ENCODE measurements at places on chromosomes 1 and 21.

GRCh38 chr21:38669186-38669585, 136.5 kb upstream of the ETS2 start:
- DNase-seq = peak; percentile 12

GRCh38 chr1:5938101-5938646, 54.1 kb downstream of the NPHP4 start:
- DNase-seq = no peak

GRCh38 chr1:202982715-202983430, 15.8 kb upstream of the CYB5R1 start:
- no peak for DNase-seq

DNA sequence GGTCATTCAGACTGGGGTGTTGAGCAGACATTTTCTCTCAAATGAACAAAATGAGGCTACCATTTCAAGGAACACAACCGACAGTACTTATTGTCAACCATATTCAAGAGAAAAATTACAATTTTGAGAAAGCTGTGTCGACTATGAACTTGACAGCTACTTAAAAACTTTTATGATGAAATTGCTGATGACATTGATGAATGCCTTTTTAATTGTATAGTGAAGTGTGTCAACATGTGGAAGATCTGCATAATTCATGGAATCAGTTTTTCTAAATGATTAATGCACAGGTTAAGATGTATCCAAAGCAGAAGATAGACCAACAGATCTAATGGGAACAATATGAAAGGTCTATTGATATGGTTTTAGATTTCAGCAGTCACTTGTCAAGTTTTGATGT, 34.6 kb upstream of the DARS2 start:
- DNase-seq = no peak

DNA sequence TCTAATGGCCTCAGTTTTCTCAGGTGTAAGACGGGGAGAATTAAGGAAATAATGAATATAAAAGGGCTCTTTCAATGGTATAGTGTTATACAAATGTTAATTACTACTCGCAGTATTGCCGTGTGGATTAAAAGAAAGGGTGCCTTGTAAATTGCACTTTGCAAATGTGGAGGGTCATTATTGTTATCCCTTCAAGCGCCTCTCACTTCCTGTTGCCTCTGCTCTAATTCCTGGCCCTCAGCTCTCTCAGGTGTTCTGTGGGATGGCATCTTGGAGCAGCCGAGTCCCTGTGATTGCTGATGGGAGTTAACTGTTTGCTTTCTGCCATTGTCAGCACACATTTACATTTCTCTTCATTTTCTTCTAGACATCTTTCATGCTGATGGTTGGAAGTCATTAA, 7.1 kb upstream of the S100A11 start:
- DNase-seq = no peak

DNA sequence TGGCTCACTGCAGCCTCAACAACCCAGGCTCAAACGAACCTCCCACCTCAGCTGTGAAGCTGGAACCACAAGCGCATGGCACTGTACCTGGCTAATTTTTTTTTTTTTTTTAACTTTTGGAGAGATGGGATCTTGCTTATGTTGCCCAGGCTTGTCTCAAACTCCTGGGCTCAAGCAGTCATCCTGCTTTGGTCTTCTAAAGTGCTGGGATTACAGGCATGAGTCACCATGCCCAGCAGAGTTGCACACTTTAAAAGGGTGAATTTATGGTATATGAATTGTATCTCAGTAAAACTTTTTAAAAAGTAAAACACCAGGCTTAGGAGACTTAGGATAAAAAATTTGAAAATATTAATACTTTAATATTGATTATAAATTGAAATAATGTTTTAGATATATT, 99.1 kb downstream of the CLEC20A start:
- DNase-seq = no peak

GRCh38 chr1:86156566-86157455, at the start of gene COL24A1:
Gene COL24A1 (minus strand): TSS chr1:86156772. CDS start chr1:86156396, 376 bp downstream.
- no peak for DNase-seq

DNA sequence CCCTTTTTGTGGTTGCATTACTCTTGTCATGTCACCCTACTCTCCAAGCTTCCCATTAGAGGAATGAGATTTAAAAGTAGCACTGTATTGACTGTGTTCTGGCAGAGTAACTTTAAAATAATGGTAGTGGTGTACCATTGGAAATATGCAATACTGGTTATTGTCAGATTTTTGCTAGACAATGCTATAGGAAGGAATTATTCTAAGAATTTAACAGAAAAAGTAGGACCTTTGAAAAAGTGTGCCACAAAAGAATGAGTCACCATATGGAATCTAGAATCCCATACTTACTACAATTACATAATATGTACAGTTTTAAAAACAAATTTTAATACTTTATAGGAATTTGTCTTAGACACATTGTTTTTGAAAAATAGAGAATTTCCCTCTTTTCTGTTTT, 13.8 kb downstream of the MIER1 start:
- no peak for DNase-seq

- no peak for DNase-seq
These were observed 259.1 kb downstream of the DSCAM start for GRCh38 chr21:40587736-40588346.

GRCh38 chr21:37866027-37866426, 50.2 kb downstream of the KCNJ6 start:
- DNase-seq = no peak

- DNase-seq = no peak
These were observed 72.4 kb upstream of the TIAM1 start for GRCh38 chr21:31416465-31416864.

- DNase-seq = no peak
These were observed 289.7 kb downstream of the TM2D1 start for GRCh38 chr1:61435226-61435625.

DNA sequence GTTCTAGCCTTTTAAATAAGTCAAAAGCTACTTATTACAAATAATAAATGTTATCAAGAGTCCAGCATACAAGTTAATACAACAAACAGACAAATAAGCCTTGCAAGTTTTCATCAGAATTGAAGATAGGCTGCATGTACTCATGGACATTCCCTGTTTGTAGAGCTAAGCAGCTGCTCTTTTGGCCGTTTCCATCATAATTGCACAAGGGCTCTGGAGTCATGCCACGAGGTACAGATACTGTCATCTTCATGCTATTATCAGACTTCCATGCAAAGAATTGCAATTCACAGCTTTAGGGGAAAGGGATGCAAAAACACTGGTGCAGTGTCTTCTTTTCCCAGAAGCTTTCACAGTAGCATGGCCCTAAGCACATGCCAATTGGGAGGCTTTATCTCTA, 52.8 kb upstream of the TBX15 start:
- DNase-seq = no peak

GRCh38 chr1:172453153-172453545, 9.3 kb upstream of the PIGC start:
- no peak for DNase-seq

DNA sequence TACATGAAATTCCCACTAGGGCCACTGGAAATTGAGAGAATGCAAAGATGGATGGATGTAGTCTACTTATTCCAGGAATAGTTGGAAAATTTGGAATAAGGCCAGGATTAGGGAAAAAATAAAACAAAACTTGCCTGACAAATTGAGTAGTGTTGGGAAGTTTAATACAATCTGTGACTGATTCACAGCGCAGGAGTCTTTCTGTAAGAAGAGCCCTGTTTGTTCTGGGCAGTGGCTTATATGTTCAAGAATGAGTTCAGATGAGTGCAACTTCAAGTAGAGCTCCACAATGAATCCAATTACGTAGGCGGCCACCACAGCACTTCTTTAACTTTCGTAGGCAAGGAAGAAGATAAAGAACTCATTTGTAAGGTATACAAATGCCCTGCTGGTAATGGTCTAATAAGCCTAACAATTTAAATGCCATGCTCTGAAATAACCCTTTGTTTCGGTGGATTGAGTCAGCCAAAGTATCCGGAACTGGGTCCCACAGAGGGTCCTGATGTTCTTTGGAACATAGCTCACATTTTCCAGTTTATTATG, 47.1 kb upstream of the KCNE1 start:
- DNase-seq = no peak

DNA sequence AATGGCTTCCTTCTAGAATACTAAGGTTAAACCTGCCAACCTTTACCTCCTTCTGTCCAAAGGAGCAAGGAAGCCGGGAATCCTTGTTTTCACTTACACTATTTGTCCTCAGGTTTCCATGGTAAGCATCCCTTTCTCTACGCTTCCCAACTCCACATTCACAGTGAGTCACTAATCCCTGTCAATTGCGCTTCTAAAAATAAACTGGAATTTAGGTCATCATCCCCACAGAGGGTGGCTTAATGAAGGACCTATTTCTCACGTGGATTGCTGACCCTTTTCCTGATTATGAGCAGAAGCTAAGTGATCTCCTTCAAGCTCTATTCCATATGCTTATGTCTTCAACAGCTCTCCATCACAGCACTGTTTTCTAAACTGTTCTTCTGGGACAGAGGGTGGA, 39.9 kb upstream of the ABCA4 start:
- no peak for DNase-seq

DNA sequence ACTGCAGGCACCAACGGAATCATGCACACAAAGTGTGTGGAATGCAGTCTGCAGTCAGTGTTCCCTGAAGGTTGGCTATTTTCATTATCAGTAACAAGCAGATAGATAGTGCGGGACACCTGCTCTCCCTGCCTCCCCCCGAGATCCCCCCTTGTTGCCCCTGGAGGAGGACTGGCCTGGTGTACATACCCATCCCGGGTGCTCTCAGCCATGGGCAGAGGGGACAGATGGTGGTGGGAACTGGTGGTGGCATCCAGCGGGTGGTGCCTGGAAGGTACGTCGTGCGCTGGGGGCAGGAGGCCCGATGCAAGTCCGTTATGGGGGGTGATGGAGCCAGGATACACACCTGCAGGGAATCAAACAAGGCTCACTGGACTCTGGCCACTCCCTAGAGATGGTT, 55.2 kb downstream of the DMRTB1 start:
- no peak for DNase-seq

GRCh38 chr1:225250432-225250831, 177.4 kb downstream of the LBR start:
- DNase-seq = no peak

- DNase-seq = no peak
These were observed 149.9 kb downstream of the CLIC6 start for GRCh38 chr21:34818662-34819158.

DNA sequence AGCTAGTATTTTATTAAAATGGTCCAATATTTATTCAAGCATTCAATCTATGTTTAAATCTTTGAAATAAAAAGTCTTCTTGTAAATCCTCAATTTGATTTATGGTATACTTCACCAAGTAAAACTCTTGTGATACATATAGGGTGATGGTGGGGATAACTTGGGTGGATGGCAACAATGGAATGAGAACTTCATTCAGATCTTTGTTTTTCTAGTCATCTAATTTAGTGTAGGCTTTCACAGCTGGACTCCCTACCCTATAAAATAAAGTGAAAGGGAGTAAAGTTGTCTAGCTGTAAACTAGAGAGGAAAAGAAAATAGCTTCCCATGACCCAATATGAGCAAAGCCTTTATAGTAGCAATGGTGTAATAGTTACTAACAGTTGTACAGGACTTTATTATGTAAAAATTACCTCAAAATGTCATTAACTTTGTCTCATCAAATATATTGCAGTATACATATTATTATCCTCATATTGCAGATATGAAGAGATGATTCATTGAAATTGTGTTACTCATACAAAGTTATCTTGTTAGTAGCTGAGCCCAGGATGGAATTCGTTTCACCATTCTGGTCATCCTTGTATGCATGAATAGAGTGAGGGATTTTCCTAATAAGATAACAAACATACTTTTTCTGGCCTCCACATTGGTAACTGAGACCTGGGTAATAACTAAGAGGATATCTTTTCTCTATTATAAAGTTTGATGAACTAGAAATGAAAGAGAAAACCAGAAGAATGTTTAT, 1377.7 kb upstream of the ADGRL4 start:
- no peak for DNase-seq

- DNase-seq = peak; percentile 88
These were observed 275.4 kb upstream of the BEND5 start for GRCh38 chr1:49052102-49052501.

DNA sequence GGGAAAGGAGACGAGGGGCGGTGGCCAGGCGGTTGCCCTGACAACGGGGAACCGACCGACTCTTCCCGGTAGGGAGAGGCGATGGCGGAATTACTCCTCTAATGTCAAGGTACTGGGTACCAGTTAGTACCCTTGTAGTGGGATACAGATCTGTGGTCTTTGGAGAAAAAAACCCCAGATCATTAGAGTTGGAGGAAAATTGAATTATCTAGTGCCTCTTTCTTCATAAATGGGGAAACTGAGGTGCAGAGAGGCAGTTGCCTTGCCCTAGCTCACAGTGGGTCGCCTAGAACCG, 545 bp upstream of the PEF1 start:
- DNase-seq = no peak

GRCh38 chr21:40846587-40847411, at the start of gene DSCAM:
Gene DSCAM (minus strand): TSS chr21:40847158. CDS start chr21:40846661, 497 bp downstream.
- peak; percentile 27 for DNase-seq

DNA sequence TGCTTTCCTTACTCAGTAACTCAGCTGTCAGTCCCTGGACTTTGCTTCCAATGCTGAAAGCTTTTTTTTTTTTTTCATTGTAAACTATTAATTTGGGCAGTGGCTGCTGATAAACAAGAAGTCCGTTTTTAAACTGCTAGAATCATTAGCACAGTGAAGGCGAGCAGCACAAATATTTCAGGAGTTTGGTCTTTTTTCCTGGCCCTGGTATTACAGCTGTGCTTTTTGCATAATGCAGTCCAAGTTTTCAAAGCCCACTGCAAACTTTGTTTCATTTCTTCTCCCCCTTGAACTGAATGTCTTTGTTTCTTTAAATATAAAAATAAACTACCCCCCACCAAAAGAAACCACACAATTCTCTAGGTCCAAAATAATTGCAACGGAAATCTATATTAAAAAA, 6.6 kb downstream of the GLIS1 start:
- no peak for DNase-seq

DNA sequence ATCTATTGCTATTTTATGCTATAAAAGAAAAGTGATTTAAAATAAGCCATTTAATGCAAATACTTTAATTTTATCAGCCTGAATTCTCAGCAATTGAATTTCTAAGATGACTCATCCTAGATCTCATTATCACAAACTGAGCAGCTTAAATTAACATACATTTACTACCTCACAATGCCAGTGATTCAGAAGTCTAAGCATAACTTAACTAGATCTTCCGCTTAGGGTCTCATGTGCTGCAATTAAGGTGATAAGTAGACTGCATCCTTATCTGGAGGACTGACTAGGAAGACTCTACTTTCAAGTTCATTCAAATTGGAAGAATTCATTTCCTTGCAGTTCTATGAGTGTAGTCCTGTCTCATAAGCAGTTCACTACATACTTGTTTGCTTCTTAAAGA, 286.6 kb downstream of the COL11A1 start:
- no peak for DNase-seq

DNA sequence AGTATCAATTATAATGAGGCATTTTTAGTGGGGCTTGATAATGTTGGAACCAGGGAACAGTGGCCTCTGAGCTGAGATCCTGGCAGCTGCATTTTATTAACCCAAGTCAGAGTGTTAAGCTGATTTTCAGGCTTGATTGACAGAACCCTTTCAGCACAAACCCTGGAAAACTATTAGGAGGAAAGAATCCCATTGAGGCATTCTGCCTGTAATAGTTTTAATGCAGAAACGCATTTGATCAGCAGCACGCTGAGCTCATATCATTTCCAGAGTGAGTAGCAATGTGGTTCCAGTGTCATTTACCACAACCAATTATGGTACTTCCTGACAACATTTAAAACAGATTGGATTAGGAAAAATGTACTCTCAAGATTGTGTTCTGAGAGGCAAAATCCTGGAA, 78.3 kb upstream of the BARHL2 start:
- no peak for DNase-seq

Measured in NCI-H1694 (cell line).